ENCODE measurements at places on chromosomes 2 and 18.

- DNase-seq, result no peak
Measured at GRCh38 chr2:207044379-207045362, 105.4 kb downstream of the CPO start.

GRCh38 chr2:188315750-188316149 lies 24.1 kb downstream of the GULP1 start:
- no peak for DNase-seq

- DNase-seq, result no peak
Measured at GRCh38 chr2:75007819-75008218, 49.4 kb downstream of the POLE4 start.

GRCh38 chr2:20214566-20215182 lies 10.3 kb downstream of the SDC1 start:
- DNase-seq, result no peak

GRCh38 chr2:189952536-189953109 lies 109.9 kb downstream of the MSTN start:
- DNase-seq, result no peak

GRCh38 chr2:15640261-15640711 lies 48.6 kb downstream of the DDX1 start:
- DNase-seq, result peak; percentile 30

GRCh38 chr2:28528206-28528605 lies 32.3 kb downstream of the PLB1 start:
- DNase-seq, result no peak

- no peak for DNase-seq
Measured at GRCh38 chr2:170689481-170689880, 25.7 kb upstream of the SP5 start.
